ENCODE measurements at places on chromosomes 11 and 22.
A peak's percentile ranks its signal among the peaks of the same experiment; 100 is the strongest.

GRCh38 chr11:128587415-128587814, at the start of gene ETS1:
Gene ETS1, minus strand, starts transcription at chr11:128587558. Its CDS starts 14,428 bp downstream, at chr11:128573130.
- DNase-seq: peak; percentile 61

DNA sequence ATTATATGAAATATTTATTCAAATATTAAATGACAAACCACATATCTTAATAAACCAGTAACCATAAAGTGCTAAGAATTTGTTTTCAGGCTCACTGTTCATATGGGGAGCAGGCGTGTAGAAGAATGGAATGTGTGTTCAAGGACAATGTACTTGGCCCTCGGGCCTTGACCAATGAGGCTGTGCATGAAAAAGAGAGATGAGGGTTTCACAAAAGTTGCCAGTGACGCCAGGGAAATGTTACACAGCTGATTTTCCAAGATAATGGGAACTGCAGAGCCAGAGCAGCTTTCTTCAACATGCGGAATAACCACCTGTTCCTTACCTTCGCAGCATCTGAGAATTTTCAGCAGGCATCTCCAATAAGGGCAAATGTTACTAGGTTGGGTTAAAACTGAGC, 4.2 kb downstream of the SF1 start:
- no peak for DNase-seq

- no peak for DNase-seq
Measured at GRCh38 chr11:32953700-32954099, 61.1 kb downstream of the QSER1 start.

- DNase-seq: no peak
Measured at GRCh38 chr22:21446827-21447690, 20.1 kb upstream of the TMEM191C start.

- no peak for DNase-seq
Measured at GRCh38 chr11:76591416-76591815, 79.1 kb downstream of the LRRC32 start.
